ENCODE measurements at places on chromosomes 7 and 10. TPM values are rescaled to one million over a fixed set of nuclear protein-coding genes. Genes with fewer than 3 reads are reported as not detected.
A peak's percentile ranks its signal among the peaks of the same experiment; 100 is the strongest.

GRCh38 chr10:127024685-127025435 lies 119.6 kb downstream of the DOCK1 start:
- H3K4me3 ChIP-seq = no peak overlapping the region
- H3K27ac ChIP-seq = no peak overlapping the region
- H3K4me1 ChIP-seq = no peaks in the 10 kb centered on the region
- no peak for DNase-seq

GRCh38 chr7:116783666-116784318 lies 78.6 kb upstream of the CAPZA2 start:
- no peak overlapping the region for H3K4me3 ChIP-seq
- no peak overlapping the region for H3K27ac ChIP-seq
- DNase-seq = no peak
- H3K36me3 ChIP-seq = no peaks in the 10 kb centered on the region

DNA sequence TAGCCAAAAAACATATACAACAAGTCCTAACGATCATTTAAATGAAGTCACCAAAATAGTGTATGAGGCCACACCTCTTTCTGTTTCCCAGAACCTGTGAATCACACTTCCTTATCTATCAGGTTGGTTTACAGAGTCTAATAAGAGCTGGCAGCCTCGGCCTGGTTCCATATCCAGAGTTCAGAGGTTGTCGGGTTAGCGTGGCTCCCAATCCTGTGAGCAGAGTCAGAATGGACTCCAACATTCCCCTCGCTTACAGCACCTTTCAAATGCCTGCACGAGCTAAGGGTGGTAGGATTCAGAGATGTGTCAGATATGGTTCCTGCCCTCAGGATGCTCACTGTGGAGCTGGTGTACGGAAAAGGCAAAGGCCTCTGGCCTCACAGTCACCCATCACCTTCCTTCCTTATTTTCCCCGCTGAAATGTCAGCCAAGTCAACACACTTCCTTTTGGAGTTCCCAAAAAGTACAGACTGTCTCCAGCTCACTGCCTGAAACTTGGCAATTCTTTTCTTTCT lies 6.0 kb downstream of the IL15RA start:
- H3K4me1 ChIP-seq = peaks cover 45% of the 10 kb centered on the region
- no peak for DNase-seq
- peaks cover 25% of the 10 kb centered on the region for H3K36me3 ChIP-seq

GRCh38 chr7:1569440-1569832 lies 396 bp downstream of the PSMG3 start:
- H3K4me3 ChIP-seq = peak overlapping the region; percentile 92
- H3K27me3 ChIP-seq = no peaks in the 10 kb centered on the region
- peak overlapping the region; percentile 91 for H3K27ac ChIP-seq

DNA sequence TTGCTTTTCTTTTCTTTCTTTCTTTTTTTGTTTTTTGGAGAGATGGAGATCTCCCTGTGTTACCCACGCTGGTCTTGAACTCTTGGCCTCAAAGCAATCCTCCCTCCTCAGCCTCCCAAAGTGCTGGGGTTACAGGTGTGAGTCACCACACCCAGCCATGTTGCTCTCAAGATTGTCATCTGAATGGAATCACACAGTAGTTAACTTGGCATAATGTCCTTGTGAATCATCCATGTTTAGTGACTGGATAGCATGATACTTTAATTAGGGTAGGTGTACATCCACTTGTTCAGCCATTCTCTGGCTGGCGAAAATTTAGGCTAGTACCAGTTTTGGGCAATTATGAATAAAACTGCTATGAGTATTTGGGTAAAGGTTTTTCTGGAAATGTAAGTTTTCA lies 15.4 kb upstream of the GRB10 start:
- H3K27ac ChIP-seq = no peak overlapping the region
- no peak overlapping the region for H3K4me3 ChIP-seq
- H3K4me1 ChIP-seq = no peaks in the 10 kb centered on the region

DNA sequence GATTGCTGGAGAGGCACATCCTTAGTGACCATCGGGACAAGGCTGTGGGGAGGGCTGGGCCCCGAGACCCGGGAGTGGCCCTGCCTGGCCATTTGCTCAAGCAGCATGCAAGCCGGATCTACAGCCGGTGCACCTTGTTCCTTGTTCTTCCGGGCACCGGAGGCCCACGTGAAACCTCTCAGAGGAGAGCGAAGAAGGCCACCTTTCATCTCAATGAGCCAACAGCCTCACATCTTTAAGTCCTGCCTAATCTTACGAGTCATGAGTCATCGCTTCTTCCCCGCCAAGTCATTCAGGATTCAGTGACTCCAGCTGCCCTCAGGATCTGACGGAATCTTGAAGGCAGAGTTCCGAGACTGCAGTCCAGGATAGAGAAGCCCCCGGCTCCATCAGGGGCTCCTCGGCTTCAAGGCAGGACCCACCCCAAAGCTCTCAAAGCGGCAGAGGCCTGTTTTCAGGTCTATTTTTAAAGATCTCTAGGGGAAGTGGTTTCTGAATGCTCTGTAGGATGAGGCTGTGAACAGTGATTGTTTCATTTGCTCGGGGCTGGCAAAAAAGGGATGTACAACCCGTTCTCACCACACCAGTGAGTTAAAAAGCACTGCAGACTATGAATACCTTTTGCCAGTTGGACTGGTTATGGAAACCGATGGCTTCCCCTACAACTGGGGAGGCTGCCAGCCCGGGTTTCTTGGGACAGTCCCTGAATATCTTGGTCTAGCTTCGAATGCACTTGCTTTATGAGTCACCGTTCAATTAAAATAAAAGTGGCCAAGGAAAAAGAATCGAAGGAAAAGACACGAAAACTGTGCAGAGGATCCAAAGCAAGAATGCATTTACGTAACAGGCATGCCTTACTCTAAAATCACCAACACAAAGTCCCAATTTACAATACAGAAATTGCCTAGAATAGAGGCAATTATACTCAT lies 57.2 kb upstream of the ECHDC3 start:
- DNase-seq = peak; percentile 73
- H3K4me1 ChIP-seq = peaks cover 60% of the 10 kb centered on the region
- H3K36me3 ChIP-seq = no peaks in the 10 kb centered on the region
- peak overlapping the region; percentile 99 for H3K27ac ChIP-seq

- H3K27ac ChIP-seq = no peak overlapping the region
- H3K27me3 ChIP-seq = no peaks in the 10 kb centered on the region
Observed at GRCh38 chr10:103929381-103929921, 11.5 kb upstream of the STN1 start.

Gene HHEX
- total RNA-seq = 0.56 TPM

Gene TMEM176B
- total RNA-seq = not detected

Gene FAM25C
- total RNA-seq = not detected

Measured in activated naive CD8-positive, alpha-beta T cell treated with anti-CD3 and anti-CD28 coated beads for 36 hours (primary cell).